SW 1271 (cell line): ENCODE measurements at places on chromosomes 1 and 21.

- DNase-seq, result no peak
Measured at GRCh38 chr1:12001249-12001917, 17.9 kb upstream of the MIIP start.

DNA sequence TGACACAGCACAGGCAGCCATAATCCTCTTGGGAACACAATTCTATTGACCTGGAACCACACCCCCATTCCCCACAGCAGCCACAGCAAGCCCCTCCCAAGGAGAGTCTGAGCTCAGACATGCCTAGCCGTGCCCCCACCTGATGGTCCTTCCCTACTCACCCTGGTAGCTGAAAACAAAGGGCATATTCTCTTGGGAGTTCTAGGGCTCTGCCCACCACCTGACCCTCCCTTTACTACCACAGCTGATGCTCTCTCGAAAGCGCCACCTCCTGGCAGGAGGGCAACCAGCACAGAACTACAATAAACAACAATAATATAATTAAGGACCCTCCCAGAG lies 184.8 kb upstream of the COA6 start:
- DNase-seq, result no peak

DNA sequence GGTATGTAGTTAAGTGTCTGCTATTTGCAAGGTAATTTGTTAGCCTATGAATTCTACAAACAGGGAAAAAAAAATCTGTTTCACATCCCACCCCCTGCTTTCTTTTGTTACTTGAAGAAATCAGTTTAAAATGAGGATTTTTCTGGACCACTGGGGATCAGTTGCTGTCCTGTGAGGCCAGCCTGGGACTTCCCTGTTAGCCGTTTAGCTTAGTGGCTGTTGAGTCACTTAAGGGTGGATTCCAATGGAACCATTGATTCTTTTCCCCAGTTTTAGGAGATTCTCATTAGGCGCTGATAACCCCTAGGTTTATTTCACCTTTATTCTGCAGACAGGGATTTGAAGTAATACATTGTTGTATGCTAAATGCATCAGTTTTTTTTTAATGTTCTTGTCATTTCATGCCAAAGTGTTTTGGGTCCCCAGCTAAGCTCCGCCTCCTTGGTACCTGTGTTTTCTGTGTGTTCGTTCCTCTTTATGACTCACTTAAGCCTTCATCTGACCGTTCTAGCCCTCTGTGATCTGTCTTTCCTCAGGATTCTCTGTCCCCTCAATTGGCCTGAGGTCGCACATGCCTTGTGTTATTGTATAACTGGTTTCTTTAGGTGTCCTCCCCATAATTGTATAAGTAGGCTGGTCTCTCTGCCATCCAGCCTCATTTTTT lies 59.3 kb downstream of the NOS1AP start:
- no peak for DNase-seq

GRCh38 chr1:40708750-40709099 lies 17.2 kb downstream of the NFYC start:
- DNase-seq, result peak; percentile 76

- DNase-seq, result no peak
Measured at GRCh38 chr21:24372506-24372905, 1234.8 kb downstream of the MRPL39 start.

GRCh38 chr1:186187601-186188000 lies 187.5 kb downstream of the TPR start:
- DNase-seq, result no peak

DNA sequence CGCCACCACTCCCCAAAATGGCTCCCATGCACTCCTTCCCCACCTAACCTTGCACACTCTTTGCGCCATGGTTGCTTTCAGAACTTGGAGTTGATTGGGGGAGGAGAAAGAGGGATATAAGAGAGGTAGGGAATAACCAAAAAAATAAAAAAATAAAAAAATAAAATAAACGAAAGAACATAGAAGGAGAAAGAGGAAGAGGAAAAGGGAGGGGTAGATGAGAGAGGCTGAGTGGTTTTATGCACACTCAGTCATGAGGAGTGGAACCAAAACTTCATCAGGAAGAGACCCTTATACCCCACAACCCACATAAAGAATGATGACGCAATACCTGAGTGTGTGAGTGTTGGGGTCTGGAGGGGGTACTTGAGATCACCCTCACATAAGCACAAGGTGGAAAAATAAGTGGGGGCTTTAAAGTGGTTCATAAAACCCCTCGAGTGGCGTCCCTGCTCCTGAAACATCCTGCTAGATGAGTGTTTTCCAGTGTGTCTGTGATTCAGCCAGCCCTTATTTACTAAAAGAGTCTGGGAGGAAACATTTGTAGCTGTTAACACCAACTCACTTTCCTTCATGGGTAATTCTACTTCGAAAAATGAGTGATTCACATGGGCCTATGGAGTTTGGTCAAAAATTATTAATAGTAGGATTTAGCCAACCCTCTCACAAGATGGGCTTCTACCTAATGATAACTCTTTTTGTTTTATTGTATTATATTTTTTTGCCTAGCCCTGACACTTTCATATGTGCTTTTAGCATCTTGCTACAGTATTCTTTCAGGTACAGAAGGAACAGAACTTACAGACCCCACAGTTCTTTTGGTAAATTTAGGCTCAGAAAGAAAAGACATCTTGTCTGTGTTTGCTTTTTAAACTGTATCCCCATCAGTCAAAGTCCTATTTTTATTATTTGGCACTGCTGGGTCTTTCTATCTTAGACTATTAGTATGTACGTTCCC lies 5.2 kb downstream of the SLAMF1 start:
- no peak for DNase-seq

- DNase-seq, result no peak
Measured at GRCh38 chr21:31945141-31945540, 72.3 kb downstream of the HUNK start.

GRCh38 chr1:28091043-28091781 lies 2.8 kb upstream of the EYA3 start:
- peak; percentile 53 for DNase-seq

DNA sequence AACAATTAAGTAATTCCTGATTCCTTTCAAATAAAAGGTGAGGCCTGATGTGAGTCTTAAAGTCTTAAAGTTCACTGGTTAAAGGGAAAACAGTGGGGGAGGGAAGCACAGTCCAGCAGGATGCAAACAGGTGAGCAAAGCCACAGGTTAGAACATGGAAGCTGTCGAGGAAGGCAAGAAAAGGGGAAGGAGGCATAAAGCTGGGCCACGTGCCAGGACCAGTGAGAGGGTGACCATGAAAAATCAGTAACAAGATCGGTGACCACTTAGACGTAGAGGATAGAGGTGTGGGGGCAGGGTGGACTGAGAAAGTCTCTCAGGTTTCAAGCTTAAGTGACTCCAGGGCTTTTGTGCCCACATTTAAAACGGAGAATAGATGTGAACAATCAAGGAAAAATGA lies 231.3 kb downstream of the SETD4 start:
- no peak for DNase-seq

GRCh38 chr1:180751921-180752320 lies 120.1 kb downstream of the XPR1 start:
- no peak for DNase-seq

- no peak for DNase-seq
Measured at GRCh38 chr1:43541721-43542401, 11.2 kb downstream of the PTPRF start.

DNA sequence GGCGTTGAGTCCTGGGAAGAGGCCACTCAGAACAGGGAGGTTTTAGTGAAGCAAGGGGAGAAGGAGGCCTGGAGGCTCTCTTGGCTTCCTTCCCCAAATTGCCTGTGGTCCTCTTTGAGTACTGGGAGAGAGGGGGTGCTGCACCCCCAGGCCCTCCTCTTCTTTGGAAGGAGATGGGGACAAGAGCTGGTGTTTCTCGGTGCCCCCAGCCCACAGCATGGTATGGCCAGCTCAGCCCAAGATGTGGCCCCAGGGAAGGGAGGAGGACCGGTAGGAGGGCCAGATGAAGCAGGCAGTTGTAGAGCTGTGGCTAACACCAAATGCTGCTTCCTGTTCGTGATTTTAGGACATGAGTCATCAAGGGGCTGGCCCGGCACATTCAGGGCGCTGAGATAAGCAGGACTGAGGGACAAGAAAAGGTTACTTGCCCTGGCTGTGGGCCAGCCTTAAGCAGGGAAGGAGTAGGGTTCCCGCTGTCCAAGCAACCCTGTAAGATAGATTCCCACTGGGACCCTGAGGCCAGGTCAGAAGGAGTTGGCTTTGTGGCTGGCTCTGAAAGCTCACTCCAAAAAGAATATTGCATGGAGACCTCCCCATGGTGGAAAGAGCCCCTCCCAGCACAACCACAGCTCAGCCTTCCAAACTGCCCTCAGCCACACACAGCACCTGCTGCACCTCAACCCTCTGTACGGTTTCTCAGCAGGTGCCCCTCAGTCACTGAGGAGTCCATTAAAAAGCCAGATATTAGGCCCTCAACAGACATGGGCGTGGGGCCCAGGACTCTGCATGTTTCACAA lies 4.9 kb upstream of the TNFRSF1B start:
- DNase-seq, result peak; percentile 87

DNA sequence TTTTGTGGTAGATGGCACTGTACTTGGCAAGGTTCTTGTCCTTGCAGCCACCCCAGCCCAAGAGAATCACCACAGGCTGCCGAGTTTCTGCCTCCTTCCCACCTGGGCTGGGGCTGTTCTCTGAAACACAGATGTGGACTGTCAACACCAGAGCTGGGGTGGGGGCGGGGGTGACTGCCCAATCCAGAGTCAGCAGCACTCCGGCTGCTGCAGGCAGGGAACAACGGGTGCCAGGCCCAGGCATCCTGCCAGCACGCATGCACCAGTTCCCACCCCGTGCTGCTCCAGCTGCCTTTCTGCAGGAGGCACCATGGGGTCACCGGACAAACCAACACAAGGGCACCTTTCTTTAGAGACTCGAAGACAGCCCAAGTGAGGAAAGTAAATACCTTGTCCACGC lies 14.1 kb downstream of the TMEM53 start:
- no peak for DNase-seq

DNA sequence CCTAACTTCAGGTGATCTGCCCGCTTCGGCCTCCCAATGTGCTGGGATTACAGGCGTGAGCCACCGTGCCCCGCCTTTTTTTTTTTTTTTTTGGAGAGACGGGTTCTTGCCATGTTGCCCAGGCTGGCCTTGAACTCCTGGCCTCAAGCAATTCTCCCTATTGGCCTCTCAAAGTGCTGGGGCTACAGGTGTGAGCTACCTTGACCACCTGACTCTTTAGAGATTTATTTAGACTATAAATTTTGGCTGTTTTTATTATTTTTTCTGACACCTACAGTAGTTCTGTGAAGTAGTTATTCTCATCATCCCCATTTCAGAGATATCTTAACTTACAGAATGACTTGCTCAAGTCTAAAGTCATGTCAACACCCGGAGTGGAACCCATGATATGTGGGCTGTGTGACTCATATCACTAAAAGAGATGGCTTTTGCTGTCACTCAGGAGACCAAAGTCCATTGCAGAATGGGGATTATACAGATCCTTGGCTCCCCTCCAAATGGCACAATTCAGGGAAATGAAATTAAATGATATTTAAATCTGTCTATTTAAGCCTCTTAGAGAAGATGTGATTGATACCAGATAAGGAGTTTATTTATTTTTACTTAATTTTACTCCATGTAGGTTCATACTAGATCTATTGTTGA lies 93.2 kb downstream of the CTH start:
- no peak for DNase-seq

DNA sequence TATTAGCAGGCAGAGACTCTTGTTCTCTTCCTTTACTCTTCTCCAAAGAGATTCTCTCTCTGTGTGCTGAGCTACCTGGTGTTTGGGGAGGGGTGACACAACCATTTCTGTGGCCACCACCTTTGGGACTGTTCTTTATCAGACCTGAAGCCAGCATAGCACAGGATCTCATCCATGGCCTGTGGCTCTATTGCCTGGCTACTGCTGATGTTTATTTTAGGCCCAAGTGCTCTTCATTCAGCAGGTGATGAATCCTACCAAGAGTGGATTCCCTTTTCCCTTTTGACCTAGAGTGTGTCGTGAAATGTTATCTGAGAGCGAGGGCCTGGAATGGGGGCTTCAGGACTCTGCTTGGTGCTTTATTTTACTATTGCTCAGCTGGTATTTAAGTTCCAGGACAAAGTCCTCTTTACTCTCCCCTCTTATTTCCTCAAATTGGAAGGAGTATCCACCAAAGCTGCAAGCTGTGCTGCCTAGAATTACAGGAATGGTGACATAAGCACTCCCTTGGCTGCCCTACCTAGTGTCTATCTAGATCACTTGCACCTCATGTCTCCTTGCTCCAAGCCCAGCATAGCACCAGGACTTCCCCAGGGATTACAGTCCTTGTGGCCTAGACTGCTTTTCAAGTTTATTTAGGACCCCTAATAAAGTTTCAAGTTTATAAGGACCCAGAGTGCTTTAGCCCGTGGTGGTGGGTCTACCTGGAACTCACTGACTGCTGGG lies 94.7 kb upstream of the GPR52 start:
- DNase-seq, result no peak

- DNase-seq, result no peak
Measured at GRCh38 chr1:80047791-80048190, 1041.3 kb upstream of the ADGRL4 start.

- no peak for DNase-seq
Measured at GRCh38 chr1:204335085-204335484, 24.6 kb downstream of the PLEKHA6 start.

GRCh38 chr1:98661544-98662355 lies at the start of gene SNX7:
TSS of gene SNX7 (plus strand) at chr1:98661721. CDS start at chr1:98661732, 11 bp downstream.
- DNase-seq, result no peak

- no peak for DNase-seq
Measured at GRCh38 chr1:186753241-186753640, 73.0 kb upstream of the PTGS2 start.

DNA sequence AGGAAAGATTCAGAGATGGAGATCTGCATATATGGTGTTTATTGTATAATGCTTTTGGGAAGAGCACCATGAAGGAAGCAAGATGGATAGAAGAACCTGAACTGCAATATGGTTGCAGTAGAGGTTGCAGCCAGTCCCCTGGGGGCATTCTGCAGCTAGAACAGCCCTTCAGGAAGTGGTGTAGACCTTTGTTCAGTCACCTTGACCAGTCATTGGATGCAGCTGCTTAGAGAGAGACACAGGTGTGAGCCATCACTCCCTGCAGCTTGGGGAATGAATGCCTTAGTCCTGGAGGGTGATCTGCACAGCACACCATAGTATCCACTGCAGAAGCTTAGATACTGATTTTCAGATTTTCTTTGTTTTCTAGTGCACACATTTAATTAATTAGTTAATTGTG lies 42.3 kb downstream of the NEK7 start:
- DNase-seq, result no peak

DNA sequence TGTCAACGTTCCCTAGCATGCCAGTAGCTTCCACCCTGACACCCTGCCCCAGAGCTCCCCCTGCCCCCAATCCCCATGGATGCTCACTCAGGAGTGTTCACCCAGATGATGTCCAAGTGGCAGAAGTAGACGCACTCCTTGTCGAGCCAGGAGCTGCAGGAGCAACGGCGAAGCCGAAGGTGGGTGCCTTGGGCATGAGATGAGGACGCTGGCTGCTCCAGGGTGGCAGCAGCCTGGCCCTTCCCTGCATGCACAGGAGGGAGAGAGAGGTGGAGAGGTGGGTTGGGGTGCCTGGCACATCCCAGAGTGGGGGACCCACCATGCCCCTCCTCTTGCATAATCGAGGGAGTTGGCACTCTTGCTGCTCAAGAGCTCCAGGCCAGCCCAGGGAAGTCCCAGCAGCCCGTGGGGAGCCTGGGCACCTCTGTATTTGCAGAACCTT lies 502 bp downstream of the EDN2 start:
- no peak for DNase-seq
